Stimulated activated naive CD8-positive, alpha-beta T cell treated with anti-CD3 and anti-CD28 coated beads, Interleukin-15, Interleukin-2, amounts not matched to agents 100 U/mL and 50 U/mL, for 24 hours (primary cell): ENCODE measurements at places on chromosomes 7 and 10.
A peak's percentile ranks its signal among the peaks of the same experiment; 100 is the strongest.

GRCh38 chr7:4727914-4728705 is 46.0 kb downstream of the FOXK1 start:
- DNase-seq: no peak

DNA sequence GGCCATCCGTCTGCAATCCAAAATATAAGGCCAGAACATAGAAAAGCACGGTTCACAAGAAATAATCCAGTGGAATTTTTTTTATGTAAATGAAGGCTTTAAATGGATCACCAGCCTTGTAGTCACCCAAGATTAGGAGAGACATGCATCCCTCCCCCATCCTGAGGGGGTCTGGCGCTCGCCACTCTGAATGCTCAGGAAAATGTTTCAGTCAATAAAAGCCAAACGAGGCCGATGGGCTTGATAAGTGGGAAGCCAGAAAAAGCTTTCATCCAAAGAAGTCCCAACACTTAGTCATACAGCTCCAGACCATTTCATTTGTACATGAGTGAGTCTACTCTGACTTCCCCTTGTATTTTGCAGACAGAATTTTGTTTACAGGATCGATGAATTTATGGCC is 631.8 kb downstream of the GRID1 start:
- no peak for DNase-seq

DNA sequence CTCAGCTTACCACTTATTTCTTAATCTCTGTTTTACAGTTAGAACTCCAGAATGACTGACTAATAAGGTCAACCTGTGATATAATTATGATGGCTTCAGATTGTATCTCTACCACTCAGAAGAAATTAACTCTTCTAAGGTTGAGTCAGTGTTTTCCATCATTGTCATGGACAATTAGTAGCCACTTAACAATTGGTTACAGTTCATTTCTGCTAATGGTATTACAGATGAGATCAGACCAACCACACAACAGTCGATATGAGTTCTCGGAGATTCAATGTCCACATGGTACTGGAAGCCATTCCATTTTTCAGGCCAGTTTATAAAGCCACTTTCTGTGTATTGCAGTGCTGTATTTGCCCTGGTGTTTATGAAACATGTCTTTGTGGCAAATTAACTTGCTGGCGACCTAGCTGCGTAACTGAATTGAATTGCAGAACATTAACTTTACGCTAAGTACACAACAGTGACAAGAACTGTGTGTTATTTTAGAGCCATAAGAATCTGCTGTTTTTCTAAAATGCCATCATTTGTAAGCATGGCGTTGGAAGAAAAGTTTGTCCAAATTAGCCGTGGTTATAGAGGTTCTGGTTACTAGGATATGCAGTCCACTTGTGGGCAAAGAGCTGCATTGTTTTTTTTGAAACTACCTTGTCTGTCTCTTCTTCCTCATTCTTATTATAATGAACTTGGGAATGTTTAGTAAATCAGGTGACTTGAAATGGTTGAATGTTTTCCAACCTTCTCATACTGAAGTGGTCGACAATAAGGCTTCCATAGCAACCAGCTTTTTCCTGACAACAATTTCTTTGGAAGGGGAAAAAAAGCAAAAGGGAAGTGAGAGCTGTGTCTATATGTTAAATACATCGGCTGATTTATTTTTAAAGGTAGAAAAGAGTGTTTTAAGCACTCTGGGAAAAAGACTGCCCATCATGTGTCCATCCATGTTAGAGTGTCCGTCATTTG is 76.4 kb downstream of the CELF2 start:
- no peak for DNase-seq

DNA sequence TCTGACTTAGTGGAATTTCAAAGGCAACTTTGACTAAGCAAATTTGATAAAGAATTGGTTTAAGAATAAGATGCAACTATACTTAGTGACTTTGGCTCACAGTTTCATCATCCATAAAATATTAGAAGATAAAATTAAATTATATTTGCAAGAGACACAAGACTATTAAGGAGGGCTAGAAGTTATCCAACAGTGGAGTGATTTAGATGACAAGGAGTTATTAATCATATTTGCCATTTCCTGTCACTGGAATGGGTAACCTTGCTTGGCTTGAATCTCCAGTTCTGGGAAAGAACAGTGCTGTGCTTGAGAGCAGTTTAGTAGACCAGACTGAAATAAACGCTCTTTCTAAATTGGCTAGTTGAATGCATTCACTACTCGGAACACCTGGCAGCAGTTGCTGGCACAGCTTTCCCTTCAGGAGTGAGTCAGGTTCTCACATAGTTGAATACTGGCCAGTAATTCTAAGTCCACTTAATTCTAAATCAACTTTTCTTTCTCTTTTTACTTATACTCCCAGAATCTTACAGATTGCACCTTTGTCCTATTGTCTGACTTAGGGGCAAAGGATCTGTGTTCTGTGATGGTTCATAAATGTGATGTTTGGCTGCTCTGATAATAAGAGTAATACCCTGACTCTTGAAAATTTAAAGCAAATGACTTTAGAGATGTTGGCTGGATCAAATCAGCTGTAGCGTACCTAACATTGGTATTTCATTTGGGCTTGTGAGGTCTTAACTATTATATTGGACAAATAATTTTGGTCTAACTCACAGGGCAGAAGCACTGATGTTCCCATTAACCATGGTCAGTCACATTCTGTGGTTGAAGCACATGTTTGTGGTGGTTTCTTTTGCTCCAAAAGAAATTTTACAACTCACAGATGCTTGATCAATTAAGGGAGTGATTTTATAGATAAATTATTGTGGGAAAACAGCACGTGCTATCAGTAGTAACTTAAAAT is 16.6 kb downstream of the STMP1 start:
- DNase-seq: no peak

DNA sequence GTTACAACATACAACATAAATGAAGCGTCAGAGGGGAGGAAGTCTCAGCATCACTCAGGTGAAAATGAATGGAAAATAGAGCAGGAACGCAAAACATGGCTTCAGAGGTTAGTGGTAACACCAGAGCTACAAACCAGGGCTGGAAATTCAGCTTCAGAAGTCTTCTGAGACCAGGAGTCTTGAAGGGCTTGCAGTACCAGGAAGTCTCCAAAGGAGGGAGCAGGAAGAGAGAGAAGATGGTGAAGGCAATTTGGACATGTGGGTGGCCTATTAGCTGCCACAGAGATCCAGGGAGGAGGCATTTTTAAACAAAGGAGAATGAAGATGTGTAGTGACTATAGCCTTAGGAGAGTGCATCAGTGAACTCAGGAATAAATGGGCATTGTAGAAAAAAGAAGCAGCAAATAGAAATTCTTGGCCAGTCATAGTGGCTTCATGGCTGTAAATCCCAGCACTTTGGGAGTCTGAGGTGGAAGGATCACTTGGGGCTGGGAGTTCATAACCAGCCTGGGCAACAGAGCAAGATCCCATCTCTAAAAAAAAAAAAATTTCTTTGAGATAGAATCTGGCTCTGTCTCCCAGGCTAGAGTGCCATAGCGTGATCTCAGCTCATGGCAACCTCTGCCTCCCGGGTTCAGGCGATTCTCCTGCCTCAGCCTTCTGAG is 9.3 kb upstream of the TET1 start:
- DNase-seq: peak; percentile 34

DNA sequence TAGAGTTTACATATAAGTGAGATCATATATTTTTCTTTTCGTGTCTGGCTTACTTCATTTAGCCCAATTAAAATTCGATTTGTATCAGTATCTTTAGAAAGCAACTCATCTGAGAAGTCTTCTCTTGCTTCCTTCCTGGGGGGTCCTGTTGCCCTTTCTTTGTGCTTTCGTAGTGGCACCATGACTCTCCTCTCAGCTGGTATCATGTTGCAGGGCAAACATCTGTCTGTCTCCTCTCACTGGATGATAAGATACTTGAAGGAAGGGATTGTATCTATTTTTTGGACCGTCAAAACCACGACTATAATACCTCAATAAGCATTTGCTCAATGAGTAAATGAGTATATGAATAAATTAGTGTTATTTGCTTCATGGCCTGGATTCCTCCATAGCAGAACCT is 382.5 kb upstream of the SORCS1 start:
- no peak for DNase-seq

DNA sequence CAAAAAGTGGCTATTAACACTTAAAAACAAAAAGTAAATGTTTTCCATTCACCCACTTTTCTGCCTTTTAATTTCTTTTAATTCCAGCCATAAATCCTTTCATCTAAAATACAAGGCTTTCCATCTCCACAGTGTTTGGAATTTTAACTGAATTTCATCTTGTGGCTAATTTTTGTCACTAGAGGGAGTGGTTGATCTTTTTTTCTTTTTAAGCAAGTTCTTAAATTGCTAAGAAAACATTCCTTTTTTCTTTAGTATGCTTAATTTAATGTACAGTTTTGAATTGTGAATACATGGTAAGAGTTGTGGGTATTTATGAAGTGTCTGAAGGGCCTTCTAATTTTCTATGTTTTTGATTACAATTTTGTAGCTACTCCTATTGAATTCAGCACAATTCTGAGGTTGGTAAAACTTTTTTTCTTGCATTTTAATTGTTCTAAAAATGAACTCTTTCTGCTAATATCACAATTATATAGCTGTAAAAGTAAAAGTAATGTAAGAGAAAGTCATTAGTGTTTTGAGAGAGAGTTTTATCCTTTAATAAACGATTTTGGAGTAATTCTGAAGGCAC is 54.9 kb upstream of the ANK3 start:
- DNase-seq: no peak

- no peak for DNase-seq
Measured at GRCh38 chr7:34011017-34011695, 105.8 kb downstream of the BMPER start.

DNA sequence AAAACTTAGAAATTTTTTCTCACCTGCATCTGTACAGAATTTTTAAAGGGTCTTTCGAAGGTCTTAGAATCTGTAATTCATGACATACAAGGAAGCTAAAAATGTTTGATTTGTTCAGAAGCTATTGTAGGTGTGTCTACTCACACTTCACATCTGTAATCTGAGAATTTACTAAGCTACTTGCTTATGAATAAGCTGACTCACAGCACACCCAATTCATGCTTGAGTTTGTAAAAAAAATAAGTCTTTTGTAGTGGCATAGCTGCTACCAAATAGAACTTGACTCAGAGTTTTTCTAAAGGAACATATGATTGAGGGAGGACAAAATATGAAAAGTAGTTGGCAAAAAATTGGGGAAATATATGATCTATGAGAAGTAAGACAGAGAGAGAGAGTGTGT is 12.7 kb upstream of the AGR2 start:
- no peak for DNase-seq

- DNase-seq: no peak
Measured at GRCh38 chr10:131043039-131043691, 268.4 kb downstream of the TCERG1L start.

DNA sequence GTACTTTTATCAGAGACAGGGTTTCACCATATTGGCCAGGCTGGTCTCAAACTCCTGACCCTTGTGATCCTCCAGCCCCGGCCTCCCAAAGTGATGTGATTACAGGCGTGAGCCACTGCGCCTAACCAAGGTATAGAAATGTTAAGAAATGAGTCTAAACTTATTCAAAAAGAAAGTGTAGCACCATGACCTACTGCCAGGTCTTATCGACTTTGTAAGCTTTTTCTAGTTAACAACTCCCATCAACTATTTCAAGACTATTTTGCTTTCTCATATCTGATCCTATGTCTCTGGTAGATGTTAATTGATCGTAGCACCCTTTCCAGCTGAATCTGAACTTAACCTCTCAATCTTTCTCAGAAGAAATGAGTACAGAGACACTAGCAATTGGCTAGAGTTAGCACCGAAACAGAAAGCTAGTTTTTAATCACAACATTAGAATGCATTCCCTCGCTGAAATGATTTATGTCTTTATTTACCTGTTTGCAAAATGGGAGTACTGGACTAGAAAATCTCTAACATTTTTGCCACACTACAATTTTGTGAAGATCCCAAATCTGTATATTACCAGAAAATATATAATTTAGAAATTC is 114.0 kb upstream of the HGF start:
- no peak for DNase-seq
